Brain pericyte (primary cell): ENCODE measurements at places on chromosomes 7 and 10.

- DNase-seq, result no peak
These were observed 167.1 kb downstream of the SEMA3D start for GRCh38 chr7:85019778-85020177.

DNA sequence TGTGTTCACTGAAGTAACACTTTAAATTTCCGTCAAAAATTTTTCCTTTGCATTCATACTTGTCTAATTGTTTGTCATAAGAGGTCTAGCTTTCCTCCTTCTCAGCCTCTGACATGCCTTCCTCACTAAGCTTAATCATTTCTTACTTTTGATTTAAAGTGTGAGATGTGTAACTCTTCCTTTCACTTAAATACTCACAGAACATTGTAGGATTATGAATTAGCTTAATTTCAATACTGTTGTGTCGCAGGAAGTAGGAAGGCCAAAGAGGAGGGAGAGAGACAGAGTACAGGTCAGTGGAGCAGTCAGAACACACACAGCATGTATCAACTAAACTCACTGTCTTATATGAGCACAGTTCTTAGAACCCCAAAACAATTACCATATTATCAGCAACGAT, 99.0 kb downstream of the SRPK2 start:
- DNase-seq, result no peak

DNA sequence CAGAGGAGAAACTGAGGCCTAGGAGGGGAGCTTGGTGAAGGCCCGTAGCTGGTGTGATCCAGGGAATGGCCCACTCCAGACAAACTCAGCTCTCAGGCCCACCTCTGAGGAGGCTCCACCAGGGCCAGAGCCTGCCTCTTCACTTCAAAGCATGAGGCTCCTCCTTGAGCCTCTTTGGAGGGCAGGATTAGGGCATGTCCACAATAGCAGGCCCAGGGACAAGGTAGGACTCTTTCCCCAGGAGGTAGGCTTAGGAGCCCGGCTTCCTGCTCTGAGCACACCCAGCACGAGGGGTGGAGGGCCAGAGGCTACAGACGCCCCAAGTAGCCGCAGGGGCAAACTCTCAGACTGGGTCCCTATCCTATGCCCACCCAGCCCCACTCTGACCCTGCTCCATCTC, 164.6 kb upstream of the ZMIZ1 start:
- no peak for DNase-seq

GRCh38 chr7:127353897-127354296, 38.6 kb downstream of the ZNF800 start:
- DNase-seq, result no peak

- DNase-seq, result no peak
These were observed 19.4 kb upstream of the TNS3 start for GRCh38 chr7:47601119-47601880.

DNA sequence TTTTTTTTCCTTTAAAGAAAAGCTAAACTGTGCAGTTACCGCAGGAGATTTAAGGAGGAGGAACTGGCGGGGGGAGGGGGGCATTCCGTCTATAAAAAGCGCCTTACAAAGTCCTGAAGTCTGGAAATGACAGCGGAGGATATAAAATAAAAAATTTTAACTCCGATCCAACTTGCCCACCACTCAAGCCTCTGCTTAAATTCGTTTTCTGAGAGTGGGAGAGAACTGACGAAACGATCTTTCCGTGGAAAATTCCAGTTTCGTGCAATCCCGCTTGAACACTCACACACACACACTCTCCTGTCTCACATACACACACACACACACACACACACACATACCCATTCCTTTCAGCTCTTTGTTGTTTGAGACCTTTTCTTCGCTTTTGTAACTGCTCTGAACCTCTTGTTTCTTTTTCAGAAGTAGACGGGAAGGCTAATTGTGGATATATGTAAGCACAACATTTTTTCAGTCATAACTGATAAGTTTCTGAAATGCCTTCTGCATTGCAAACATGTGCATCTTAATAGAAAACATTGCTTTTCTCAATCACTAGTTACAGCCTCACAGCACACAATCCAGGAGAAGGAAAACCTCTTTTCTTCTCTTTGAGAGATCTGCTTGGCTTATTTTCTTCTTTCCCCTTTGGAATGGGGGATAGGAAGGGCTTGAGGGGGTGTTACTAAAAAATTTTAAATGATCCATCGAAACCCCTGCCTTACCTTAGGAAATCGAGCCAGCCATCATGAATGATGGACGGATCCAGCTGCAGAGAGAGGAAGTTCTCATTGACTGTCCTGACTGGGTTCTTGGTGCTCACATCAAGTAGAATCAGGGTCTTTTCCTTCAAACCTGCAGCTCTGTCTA, 628 bp downstream of the HPSE2 start:
- DNase-seq, result no peak

GRCh38 chr7:74101061-74101681, 17.6 kb downstream of the LIMK1 start:
- DNase-seq, result no peak

DNA sequence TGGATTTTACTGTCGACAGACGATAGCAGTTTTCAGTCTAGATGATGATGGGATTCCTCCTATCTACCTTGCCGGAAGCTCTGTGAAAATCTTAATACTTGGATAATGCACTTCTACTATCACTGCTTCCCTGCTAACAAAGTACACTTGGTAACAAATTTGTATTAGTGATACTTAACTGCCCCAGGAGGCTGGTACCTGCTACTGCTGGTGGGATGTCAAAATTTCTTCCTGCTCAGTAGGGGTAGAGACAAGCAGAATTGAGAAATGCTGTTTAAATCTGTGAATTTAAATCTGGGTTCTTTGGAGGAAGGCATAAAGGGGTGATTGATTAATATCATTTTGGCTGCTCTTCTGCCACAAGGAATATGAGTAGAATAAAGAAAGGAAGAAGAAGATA, 99.8 kb upstream of the STRIP2 start:
- no peak for DNase-seq

GRCh38 chr10:125683821-125684220, 858 bp upstream of the TEX36 start:
- no peak for DNase-seq

GRCh38 chr7:86995052-86995725, 64.3 kb downstream of the ELAPOR2 start:
- DNase-seq, result no peak

DNA sequence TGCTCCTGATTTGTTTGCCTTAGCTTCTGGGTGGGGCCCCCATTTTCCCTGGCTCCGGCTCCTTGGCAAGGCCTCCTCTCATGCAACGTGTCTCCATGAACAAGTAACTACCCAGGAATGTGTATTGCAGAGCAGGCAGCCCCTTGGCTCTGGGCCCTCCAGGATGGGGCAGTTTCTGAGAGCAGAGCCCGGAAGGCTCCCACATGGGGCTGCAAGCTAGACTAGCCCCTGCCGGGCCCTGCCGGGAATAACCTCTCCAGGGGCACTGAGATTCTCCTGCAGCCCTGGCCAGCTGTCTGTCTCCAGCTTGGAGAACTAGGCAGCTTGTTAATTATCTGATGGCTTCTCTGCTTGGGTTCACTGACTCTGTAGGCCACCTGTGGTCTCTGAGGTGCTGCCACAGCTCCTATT, 184.0 kb upstream of the INHBA start:
- DNase-seq, result no peak

GRCh38 chr7:44617225-44617890, 10.9 kb downstream of the OGDH start:
- DNase-seq, result no peak

DNA sequence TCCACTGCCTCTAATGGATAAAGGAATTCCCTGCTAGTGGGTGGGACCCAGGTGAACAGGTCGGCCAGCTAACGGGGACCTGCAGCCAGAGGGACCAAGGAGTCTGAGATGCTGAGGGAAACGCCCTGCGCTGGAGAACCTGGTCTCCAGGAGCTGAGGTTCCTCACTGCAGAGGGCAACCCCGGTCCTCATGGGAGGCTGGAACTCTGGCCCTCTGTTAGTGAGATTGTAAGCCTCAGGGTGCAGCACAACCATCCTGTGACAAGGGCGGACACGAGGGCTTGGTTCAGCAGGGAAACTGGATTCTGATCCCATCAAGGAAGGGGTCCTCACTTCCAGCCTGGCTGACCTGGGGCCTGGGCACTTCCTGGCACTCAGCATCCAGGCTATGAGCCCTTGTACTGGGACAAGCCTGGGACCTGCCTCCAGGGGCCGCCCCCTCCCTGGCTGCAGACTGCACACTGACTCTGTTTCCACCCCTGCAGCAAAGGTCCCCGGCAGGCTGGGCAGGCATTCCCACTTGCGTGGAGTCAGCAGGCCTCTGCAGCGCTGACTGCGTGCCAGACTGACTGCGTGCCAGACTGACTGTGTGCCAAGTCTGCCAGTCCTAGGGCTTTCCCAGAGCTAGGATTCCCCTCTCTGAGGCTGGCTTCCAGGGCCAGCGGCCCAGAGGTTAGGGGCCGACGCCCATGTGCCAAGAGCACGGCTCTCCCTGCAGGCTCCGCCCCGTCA, 143.2 kb downstream of the MAPK8 start:
- DNase-seq, result no peak

- DNase-seq, result no peak
These were observed 59.4 kb downstream of the HTR7 start for GRCh38 chr10:90798482-90798881.

DNA sequence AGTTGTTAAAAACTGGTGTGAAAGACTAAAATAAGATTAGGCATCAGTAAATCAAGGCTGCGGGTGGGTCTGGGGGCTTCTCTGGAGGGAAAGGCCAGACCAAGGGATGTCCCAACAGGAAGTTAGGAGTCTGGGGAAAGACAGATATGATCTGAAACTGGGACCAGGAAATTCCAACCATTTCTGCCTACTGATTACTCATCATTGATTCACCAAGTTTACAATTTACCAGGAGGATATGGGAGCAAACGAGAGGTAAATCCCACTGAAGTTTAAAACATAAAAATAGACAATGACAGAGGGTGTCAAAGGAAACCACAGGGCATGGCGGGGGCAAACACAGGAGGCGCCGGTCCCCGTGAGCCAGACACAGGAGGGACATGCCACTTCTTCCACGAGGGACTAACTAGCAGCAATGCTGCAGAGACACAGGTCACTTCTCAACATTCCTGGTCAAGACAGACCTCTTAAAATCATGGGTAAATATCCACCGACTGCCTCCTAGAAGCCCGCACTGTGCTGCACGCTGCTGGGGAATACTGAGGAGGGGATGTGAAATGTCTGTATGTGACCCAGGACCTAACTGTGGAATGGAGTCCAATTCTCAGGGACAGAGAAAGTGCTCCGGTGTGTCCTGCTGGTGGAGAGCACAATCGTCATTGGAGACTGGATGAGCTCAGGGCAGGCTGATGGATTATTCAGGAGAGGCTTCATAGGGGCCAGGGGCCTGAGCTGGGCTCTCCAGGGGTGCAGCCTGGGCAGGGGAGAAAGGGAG, 153.4 kb upstream of the KLF14 start:
- DNase-seq, result no peak

DNA sequence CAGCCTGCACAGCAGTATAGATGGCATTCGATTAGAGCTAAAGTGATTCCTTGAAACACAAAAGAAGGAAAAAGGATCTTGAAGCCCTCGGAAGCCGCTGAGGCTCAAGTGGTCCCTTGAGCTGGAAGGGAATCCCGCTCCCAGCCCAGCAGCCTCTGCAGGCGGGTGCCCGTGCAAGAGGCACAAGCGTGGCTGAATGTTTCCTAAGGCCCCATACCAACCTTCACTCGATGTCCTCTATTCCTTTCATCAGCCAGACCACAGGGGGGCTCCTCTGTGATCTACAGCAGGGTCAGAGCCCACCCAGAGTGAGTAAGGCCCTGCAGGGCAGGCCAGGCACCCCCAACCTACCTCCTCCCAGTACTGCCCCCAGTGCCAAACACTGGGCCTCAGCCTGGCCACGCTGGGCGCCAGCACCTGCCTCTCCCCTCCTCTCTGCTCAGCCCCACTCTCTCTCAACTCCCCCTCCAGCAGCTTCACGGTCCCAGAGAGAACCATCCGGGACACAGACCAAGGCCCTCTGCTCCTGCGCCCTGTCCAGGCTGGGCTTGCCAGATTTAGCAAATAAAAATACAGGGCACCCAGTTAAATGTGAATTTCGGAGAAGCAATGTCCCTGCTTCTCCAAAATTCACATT, 30.5 kb downstream of the EBF3 start:
- DNase-seq, result no peak

DNA sequence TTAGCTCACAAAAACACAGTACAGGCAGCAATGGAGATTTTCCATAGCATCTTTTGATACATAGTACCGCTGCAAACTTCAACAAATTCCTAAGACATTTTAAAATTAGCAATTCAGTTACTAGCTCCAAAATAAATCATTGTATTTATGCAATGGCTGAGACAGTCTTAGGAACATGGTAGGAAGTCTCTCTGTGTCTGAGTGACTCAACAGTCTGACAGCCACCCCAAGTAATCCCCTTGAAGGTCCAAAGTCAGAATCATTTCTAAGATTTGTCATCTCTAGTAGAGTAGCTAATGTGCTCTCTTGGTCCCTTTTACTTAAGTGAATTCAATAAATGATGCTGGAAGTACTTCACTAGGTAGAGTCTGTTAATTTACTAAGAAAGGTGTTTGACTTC, 93.8 kb upstream of the NOBOX start:
- DNase-seq, result no peak

DNA sequence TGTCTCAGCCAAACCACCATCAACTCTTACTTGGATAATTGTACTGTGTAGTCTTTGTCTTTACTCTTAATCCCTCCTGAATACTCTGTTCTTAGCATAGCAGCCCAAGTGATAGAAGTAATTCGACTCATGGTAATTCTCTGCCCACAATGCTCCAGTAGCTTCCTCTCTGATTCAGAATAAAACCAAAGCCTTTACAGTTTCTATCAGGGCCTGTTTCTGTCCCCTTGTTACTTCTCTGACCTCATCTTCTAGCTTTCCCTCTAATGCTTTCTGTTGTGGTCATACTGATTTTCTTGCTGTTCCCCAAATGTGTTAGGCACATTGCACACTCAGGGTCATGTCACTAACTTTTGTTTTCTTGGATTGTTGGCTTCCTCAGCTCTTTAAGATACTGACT, 8.0 kb downstream of the ZNF518A start:
- DNase-seq, result no peak

DNA sequence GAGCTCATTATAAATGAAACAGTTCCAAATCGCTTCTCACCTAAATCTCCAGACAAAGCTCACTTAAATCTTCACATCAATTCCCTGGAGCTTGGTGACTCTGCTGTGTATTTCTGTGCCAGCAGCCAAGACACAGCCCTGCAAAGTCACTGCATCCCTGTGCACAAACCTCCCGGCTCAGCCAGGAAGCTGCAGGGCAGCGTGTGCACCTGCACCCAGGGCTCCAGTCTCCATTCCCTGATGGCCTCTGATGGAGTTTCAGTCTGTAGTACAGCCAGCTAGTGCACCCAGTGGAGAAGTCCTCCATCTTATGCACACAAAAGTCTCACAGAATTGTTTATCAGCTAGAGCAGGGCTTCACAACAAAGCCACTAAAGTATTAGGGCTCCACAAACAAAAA, 51.1 kb upstream of the PRSS58 start:
- DNase-seq, result no peak

DNA sequence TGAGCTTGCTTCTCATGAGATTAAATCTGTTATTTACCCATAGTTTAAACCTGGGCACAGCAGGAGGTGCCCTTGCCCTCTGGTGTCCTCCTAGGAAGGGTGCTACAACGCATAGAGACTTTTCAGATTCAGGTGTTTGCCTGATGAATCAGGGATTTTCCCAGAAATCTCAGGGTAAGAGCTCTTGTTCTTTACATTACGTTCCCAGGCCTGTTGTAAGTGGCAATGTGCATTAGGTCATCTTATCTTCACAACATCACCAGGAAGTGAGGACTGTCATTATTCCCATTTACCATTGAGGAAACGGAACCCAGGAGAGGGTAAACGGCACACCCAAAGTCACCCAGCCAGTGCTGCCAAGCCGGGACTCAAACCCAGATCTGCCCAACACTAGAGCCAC, 73.0 kb downstream of the NHLRC2 start:
- DNase-seq, result no peak

- no peak for DNase-seq
These were observed 572.1 kb upstream of the GALNT17 start for GRCh38 chr7:70559815-70560214.
